Activated CD4-positive, alpha-beta T cell treated with anti-CD3 and anti-CD28 coated beads for 1 hour (primary cell): ENCODE measurements at places on chromosomes 2 and 18.

DNA sequence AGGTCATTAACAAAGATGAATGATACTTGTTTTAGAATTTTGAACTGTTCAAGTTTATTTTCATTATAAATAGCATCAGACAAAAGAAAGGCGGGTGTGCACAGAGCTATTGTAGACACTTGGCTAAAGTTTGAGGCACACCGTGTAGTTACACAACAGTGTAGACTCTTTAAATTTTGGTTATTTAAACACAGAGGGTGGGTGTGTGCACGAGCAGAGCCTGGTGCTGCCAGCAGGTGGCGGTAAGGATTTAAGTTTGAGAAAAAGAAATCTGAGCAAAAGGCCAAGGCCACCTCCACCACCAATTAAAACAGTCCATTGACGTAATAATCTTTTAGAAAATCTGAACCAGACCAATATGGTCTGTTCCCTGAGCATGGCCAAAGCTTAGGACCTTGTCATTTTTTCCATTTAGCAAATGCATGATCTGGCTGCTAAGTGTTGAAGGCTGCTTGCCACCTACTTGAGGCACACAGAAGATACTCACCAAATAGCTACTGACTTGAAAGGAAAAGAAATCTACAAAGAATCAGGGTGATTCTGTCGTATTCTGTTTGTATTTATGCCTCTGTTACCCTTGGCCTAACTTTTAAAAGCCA is 14.3 kb downstream of the COPS7B start:
- DNase-seq = no peak

- no peak for DNase-seq
These were observed 53.8 kb downstream of the ANO7 start for GRCh38 chr2:241242306-241242705.

- DNase-seq = no peak
These were observed 126.0 kb downstream of the LPIN1 start for GRCh38 chr2:11872247-11872947.

DNA sequence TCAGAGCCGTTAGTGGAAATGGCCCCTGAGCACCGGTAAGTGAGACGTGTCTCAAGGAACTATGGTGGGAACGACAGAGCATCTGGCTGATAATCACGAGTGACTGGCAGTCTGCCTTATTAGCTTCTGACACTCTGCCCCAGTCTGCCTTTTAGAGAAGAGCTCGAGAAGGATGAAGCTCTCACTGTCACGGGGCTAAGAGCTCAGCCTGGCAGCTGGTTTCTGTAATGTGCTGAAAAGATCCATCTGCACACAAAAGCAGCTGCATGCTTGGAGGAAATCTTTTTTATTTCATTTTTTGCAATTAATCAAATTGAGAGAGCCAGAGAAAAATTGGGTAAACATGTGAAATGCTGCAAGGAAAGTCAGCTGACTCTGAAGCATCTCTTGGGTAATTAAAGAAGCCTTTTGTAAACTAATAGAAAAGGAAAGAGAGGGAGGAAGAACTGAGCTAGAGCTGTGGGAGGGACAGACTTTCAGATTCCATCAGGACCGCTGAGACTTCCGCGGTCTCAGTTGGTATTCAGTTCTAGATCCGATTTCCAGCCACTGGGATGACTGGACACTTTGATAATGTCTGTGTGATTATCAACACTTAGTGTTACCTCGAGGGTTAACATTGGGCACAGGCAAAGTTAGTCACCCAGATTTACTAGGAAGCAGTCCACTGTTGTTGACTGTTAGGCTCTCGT is 24.4 kb downstream of the MBP start:
- DNase-seq = no peak

GRCh38 chr2:45691171-45691999 is 39.9 kb downstream of the PRKCE start:
- no peak for DNase-seq

- no peak for DNase-seq
These were observed 221.5 kb upstream of the SLC35G4 start for GRCh38 chr18:11387880-11388279.

DNA sequence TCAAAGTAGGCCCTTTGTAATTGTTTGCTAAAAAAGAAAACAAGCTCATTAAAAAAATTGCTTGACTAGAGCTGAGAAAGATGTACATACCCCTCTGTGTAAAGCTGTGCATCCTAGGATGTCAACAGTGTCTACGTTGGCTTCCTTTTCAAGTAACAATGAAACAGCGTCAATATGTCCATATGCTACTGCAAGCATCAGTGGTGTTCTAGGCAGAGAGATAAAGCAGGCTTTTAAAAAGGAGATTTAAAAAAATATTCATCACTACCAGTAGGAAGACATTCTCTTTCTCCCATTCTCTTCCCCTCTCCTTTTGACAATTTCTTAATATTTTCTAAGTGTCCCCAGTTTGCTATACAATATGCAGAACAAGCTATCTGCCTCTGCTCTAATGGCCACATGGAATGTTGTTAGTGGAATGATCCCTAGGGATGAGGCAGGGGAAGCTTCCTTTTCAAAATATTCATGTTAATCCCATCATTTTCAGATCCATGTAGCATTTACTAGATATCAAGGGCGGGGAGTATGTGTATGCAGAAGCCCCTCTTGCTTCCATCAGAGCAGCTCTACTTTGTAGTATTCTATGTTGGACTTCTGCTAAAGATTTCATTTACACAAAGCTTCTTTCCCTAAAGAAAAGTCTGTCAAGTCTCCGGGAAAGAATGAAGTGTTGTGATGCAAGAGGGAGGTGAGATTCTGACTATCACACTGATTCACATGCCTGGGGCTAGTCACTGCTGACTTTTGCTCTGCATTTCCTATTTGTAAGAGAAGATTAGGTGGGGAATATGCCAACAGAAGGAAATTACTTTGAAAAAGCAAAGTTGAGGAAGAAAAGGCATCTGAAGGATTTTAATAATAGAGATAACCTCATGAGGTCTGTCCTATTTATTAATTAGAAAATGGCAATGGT is 81.5 kb upstream of the PGAP1 start:
- no peak for DNase-seq

- DNase-seq = no peak
These were observed 113.6 kb downstream of the CELF4 start for GRCh38 chr18:37452015-37452414.

DNA sequence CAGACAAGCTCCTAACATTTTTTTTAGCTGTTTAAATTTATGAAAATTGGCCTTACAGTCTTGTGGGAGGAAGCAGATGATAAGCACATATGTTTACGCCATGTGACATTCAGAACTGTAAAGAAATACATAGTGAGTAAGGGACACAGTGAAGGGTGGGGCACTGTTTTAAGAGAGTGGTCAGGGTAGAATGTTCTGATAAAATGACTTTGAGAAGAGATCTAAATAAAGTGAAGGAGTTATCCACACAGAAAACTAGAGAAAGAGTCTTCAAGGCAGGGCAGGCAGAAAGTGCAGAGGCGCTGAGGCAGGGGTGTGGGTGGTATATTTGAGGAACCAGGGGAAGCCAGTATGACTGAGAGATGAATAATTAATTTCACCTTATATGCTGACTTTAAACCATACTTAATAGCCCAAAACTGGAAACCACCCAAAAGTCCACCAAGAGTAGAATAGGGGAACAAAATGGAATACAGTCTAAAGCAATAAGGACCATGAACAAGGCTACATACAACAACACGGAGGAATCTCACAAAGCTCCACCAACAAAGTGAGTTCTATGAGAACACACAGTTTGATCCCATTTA is 8.6 kb downstream of the MREG start:
- no peak for DNase-seq

DNA sequence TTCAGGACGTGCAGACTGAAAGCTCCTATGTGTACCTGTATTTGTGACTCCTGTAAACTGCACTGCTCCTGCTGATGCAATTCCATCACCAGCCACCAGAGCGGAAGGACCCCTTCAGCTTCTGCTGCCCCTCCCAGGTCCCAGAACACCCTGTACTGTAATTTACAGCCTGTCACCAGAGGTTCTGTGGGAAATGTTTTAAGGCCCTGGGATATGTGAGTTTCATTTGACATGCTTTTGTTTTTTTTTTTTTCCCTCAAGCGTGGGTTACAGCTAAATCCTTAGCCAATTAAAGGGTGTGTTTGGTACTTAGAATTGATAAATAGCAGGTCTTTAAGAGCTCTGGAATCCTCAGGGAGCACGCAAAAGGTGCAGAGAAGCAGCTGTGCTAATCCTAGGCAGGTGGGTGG is 79.4 kb downstream of the KCTD1 start:
- no peak for DNase-seq

GRCh38 chr2:9610781-9611548 is 19.8 kb downstream of the YWHAQ start:
- no peak for DNase-seq

GRCh38 chr2:207328944-207329386 is 163.2 kb upstream of the KLF7 start:
- no peak for DNase-seq

DNA sequence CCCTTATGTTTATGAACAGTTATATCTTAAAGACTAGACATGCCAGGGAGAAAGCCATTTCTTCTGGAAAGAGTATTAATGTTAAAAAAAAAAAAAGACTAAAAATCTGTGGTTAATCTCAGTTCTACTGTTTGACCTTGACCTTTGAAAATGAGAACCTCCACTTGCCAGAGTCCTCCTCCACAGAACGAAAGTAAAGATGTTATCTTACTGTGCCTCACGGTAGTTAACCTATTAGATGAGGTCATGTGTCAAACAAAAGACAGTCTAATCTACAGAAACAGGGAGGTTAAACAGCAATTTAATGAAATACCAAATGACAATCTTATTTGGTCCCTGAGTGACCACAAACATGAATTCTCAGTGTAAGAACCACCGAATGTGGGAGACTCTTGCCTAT is 51.2 kb downstream of the SLC14A2 start:
- DNase-seq = no peak

DNA sequence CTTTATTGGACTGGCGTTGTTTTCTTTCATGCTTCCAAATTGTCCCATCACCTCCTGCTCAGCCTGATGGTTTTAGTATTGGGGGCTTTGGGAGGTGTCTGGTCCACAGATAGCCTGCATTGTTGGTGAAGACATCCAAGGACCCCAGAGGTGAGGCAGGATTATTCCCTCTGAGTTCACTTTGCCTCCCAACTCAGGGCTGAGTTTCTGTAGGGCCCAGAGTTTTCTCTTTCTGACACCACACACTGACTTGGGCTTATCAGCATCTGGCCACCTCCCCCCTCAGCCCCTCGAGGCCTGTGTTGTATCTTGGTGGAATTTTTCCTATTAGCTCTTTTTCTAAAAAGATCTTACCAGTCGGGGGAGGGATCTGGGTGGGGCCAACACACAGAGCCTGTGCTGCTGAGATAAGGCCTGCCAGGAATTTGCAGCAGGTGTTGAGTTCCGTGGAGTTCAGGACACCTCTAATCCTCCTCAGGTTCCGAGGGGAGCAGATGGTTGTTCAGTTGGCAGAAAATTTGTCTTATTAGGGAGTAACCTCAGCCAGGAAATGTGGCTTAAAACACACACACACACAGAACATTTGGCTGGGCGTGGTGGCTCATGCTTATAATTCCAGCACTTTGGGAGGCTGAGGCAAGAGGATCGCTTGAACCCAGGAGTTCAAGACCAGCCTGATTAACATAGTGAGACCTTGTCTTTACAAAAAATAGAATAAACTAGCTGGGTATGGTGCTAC is 7.3 kb downstream of the EMILIN2 start:
- no peak for DNase-seq

GRCh38 chr2:203043226-203043625 is 28.6 kb downstream of the NBEAL1 start:
- DNase-seq = no peak

DNA sequence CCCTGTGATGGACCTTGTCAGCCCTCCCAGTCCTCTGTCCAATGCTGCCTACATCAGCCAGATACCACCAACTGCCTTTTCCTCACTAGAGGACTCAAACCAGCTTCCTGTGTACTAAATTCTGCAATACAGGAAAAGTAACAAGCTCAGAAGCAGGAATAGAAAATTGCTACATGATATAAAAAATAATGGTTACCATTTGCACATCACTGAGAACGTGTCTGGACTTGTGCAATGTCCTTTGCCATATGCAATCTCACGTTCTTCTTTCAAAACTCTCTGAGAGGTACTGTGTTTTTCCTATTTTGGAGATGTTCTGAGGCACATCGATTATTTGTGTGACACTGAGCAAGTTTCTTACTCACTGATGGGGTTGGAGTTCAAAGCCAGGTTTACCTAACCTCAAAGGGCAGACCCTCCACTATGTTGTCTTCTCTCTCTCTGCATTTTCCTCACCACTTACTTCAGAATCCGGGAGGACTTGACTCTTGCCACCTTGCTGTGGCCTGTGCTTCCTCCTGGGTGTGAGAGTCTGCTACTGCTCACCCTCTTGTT is 12.1 kb downstream of the UPP2 start:
- no peak for DNase-seq

GRCh38 chr18:79756143-79756500 is 41.6 kb upstream of the KCNG2 start:
- DNase-seq = no peak

GRCh38 chr18:31241900-31242409 is 76.0 kb upstream of the DSG1 start:
- DNase-seq = no peak

DNA sequence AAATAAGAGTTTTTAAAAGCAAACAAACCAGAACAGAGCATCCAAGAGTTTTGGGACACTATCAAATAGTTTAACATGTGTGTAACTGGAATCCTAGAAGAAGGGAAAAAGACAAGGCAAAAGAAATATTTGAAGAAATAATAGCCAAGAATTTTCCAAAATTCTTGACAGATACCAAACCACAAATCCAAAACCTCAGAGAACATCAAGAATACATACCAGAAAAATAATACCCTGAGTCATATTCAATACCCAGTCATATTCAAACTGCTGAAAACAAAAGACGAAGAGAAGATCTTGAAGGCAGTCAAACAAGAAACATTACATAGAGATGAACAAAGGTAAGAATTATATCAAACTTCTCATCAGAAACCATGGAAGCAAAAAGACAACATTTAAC is 22.9 kb downstream of the INO80C start:
- DNase-seq = no peak

- no peak for DNase-seq
These were observed 955.2 kb upstream of the CELF4 start for GRCh38 chr18:38520786-38521185.

- DNase-seq = no peak
These were observed 33.6 kb downstream of the ATOH8 start for GRCh38 chr2:85787282-85787980.

DNA sequence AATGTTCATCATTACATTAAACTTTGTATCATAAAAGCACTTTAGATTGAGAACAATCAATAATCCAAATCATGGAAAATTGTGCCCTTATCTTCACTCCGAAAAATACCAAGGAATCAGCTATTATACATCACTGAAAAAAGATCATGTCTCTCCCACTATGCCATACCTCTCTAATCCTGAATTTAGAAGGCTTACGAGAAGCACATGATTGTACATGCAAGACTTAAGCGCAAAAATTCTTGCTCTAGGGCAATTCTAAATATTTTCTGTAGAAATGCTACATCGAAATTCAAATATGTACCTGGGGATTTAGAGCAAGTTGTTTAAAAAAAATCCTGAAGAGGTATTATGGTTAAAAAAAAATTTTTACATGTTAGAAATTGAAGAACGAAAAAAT is 1.3 kb downstream of the CYTIP start:
- no peak for DNase-seq

GRCh38 chr2:41928526-41928925 is 119.3 kb upstream of the PKDCC start:
- DNase-seq = no peak
